ENCODE measurements at places on chromosomes 13 and 19.

DNA sequence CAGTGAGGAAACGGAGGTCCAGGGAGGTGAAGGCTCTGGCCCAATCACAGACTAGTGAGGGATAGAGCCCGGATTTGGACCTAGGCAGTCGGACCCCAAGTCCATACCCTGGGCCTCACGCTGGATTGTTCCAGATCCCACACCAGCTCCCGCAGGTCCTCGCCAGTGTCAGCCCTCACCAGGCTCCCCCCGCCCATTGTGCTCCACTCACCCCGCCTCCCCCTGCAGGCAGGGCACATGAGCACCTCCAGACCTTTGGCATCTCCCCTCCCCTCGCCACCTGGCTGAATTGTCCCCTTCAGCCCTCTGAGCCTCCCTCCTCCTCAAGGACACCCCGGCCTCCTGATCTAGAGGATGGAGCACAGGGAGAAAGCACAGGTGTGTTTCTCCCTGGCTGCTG, 152.4 kb downstream of the KATNAL1 start:
- no peak for DNase-seq

DNA sequence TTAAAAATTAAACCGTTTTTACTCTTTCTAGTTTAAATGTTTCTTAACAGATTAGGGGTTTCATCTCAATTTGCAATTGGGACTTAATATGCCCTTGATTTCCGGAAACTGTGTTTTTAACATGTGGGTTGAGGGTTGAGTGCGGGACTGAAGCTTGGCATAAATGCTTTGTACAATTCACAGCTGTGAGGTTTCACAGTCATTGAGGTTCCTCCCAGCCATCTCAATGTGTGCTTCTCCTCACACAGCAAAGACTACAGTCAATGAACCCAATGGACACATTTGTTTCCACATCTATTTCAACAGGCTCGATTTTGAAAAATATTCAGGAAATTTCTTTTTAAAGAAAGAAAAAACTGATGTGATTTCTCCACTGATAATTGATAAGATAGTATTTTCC, 328.6 kb downstream of the TBC1D4 start:
- no peak for DNase-seq

DNA sequence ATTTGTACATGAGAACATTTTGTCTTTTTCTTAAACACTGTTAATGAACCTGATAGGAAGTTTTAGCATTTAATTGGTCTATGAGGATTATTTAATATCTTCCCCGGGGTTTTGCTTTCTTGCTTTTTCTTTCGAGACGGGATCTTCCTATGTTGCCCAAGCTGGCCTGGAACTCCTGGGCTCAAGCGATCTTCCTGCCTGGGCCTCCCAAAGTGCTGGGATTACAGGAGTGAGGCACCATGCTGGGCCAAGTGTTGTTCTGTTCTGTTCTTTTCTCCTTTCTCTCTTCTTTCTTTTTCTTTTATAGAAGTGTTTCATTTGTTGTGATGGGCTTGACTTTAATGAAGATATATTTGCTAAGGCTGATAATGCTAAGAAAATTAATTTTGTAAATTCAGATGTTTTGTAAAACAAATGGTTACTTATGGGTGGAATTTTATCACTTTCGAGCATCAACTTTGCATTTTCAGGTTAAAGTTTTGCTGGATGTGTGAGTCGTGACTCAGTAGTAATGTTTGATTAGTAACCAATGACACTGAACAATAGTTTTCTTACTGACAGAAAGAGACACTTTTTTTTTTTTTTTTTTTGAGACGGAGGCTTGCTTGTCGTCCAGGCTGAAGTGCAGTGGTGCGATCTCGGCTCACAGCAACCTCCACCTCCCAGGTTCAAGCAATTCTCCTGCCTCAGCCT, 2.2 kb downstream of the PAN3 start:
- no peak for DNase-seq

DNA sequence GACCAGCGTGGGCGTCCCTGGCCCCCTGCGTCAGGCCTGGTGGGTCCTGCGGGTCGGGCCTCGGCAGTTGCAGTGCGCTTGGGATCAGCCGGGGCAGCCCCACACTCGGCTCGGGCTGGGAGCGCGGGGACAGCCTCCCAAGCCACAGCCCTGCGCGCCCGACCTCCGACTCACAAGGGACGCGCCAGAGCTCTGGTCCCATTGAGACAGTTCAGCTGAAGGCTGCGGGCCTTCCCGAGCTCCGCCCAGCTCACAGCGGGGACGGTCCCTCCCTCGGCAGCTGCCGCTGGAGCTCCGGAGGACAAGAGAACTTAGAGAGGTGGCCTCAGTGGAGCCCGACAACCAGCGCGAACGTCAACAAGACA, 45.7 kb upstream of the ZNF730 start:
- no peak for DNase-seq

DNA sequence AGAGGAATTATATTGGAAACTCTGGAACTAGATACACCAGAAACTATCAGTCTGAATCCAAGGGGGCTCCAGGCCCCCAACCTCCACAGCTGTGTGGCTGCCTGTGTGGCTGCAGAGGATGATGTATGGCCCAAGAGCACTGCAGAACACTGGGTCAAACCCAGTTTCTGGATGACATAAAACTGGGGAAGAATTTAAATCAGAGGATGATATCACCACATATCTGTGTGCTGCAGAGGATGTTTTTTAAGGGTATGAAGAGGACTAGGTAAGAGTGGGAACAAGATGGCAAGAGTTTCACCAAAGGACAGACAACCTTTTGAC, 226.4 kb downstream of the SUCLA2 start:
- no peak for DNase-seq

All from kidney epithelial cell (primary cell).